ENCODE measurements at places on chromosomes 3 and 15.

GRCh38 chr3:4251412-4251811, 51.8 kb upstream of the SETMAR start:
- DNase-seq, result no peak

DNA sequence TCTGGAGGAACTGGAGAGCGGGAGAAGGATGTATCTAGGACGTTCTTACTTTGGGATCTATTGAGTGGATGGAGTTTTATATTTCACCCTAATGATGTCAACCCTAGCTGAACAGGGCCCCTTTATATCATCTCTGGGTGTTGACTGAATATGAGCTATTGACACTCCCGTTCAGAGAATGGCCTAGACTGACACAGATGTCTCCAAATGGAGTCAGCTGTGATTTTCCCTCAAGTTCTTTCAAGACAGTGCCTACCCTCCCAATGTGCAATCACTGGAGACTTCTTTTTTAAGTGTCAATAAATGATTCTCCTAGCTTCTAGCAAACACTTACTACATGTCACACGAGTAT, 63.8 kb downstream of the FRMD4B start:
- DNase-seq, result no peak

- peak; percentile 46 for DNase-seq
Observed at GRCh38 chr3:25044762-25045710, 383.0 kb upstream of the RARB start.

GRCh38 chr15:85690561-85691231, 104.0 kb downstream of the KLHL25 start:
- DNase-seq, result no peak

DNA sequence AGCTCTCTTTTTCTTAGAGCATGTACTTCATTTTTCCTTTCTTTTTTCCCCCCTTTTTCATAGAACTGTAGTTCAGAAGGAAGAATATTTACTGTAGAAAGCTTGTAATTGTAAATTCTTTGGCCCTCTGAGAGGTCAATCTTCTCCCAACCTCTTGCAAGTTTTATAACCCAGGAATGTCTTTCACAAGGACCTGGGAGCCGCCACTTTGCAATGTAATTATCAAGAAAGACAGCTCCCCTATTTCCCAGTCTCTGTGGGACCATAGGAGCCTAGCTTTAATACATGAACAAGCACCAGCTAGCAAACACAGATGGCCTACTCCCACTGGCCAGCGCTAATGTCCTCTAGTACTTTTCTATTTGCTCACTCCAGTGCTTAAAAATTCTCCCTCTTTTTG, 51.4 kb downstream of the NFKBIZ start:
- DNase-seq, result no peak

DNA sequence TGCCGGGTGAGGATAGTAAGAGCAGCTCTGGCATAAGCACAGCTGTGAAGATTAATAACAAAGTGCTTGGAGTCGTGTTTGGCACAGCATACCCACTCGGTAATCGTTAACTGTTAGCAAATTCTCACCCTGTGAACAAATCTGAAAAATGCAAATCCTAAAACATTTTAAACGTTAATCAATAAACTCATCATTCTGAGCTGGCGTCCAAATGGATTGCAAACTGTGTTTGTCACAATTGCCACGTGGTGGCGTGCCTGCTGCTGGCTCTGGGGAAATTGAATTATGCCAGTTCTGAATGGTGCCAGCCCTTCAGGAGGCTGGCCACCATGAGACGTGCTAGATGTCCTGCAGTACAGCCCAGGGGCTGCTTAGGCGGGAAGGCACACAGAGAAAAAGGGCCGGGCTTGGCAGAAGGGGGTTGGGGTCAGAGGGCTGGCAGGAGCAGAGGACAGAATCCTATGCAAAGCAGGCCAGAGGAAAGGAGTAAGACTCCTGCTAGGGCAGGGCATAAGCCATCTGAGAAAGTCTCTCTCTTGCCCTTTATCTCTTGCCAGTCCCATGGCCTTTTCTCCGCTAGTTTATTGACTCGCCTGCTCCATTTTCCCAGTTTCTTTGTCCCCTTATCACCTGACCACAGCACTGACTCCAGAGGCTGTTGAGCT, 22.1 kb upstream of the POLG start:
- no peak for DNase-seq

DNA sequence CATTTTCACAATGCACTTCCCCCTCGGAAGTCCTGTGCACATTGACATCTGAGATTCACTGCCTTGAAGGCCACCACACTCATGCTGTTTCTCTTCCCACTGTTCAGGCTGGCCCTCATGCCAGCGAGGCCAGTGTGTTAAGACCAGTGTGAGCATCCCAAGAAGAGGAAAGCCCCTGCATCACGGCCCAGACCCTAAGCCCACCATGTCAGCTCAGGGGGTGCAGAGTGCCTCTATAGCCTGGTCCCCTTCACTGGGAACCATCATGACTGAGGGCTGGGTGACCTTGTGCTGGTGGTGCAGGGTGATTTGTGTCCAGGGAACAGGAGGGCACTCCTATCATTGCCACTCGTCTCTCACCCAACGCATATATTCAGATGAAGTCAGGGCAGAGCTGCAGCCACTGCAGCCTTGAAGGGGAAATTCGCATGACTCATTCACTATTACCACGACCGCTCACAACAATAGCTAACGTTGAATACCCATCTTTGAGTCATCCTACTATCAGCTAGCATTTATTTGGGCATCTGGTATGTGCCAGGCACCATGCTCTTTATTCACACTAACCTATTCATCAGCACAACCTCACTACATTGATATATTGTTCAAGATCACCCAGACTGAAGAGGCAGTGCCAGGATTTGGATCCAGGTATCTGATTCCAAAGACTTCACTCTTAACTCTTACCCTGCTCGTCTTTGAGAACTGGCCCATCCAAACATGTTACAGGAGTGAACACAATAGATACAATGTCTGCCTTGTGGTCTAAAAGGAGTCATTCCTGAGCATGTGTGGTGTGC, 58.8 kb upstream of the SLC6A11 start:
- DNase-seq, result no peak

- no peak for DNase-seq
Observed at GRCh38 chr15:33926260-33926659, 42.0 kb upstream of the CHRM5 start.

DNA sequence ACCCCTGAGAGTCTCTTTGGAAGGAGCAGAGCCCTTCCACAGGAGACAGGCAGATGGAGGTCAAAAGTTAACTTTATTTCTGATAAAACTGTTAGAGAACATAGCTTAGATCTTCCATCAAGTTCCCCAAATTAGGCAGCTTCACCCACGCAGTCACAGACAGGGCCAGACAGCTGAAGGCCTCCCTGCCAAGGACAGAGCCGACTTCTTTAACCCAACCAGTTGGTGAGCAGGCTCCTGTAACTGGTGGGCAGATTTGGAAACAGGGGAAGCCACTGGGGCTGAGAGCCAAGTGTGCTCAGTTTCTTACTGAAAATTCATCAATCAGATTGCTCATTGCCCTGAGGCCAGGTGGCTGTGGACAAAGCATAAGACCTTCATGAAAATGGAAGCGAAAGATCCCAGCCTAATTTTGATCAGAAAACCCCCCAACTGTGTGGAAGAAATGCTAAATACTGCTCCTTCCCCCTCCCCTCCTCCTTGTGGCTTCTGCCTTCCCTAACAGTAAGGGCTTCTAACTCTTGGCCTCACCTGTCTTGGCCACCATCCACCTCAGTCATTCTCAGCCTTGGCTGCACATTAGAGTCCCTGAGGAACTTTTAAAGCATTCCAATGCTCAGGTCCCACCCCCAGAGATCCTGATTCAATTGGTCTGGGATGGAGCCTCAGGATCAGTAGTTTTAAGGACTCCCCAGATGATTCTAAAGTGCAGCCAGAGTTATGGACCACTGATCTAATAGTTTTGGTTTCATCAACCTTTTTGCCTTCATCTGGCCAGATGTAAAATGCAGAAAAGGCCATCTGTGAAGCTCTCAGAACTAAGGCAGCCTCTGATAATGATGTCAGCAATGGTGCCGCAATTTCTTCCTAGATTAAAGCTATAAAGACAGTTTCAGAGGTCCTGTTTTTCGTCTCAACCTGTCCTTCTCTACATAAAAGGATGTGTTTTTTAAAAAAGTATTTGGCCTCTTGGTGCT, 11.5 kb downstream of the CLRN1 start:
- peak; percentile 3 for DNase-seq

DNA sequence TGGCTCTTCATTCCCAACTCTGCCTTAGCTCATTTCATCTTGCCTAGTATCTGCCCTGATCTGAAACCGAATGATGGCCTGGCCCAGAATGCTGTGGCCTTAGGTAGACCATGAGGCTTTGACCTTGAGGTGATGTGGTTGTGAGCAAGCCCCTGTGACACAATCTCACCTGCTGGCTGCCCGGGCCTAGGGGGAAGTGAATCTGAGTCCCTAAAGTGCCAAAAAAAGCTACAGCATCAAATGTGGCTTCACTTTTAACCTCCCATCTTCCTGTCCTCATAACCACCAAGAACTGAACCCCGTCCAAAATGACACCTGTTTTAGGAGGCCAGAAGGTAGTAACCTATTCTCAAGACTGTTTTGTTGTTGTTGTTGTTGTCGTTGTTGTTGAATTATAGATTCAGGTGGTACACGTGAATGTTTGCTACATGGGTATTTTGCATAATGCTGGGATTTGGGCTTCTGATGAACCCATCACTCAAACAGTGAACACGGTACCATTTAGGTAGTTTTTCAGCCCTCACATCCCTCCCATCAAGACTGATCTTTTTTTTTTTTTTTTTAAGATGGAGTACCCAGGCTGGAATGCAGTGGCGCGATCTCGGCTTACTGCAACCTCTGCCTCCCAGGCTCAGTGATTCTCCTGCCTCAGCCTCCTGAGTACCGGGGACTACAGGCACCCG, 54.6 kb downstream of the MCCC1 start:
- DNase-seq, result no peak

GRCh38 chr3:172478116-172478515, 29.9 kb upstream of the GHSR start:
- no peak for DNase-seq

GRCh38 chr3:101151286-101151913, 158.2 kb upstream of the ABI3BP start:
- DNase-seq, result no peak

DNA sequence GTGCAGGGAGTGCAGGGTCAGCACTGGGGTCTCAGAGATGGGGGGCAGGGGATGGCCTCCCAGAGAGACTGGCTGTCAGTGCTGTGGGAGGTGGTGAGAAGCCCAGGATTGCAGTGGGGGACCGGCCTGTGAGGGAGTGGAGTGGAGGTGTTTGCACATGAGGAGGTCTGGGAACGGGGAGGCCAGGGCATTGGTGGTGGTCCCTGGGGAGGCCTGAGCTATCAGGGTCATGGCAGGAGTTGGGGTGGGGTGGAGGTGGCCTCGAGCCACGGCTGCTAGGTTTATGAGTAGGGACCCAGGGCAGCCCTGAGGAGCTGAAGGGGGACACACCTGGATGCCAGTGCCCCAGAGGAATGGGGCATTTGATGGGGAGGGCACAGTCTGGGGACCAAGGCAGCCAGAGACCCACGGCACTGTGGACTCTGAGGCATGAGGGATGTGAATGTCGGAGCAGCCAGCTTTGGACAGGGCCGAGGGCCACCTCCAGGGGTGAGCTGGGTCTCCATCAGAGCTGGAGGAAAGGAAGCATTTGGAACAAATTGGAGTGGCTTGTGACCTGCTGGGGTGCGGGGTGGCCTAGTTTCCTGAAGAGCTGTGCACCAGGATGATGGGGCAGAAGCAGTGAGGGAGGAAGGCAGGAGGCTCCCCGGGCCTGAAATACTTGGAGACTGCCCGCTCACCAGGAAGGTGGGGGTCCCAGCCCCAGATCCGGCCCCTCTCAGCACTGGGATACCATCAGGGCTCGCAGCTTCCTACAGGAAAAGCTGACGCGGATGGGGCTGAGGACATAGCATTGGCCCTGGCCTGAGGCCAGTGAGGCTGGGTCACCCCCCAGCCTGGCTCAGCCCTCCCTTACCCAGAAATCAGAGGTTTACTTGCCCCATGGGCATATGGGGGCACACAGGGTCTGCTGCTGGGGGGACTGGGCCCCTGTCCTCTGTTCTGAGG, 9.5 kb upstream of the CSPG4 start:
- DNase-seq, result no peak

- DNase-seq, result peak; percentile 22
Observed at GRCh38 chr3:49656541-49657112, 17.5 kb upstream of the APEH start.

- no peak for DNase-seq
Observed at GRCh38 chr3:3603351-3603750, 195.9 kb upstream of the LRRN1 start.

- no peak for DNase-seq
Observed at GRCh38 chr15:25899870-25900269, 36.7 kb upstream of the ATP10A start.

DNA sequence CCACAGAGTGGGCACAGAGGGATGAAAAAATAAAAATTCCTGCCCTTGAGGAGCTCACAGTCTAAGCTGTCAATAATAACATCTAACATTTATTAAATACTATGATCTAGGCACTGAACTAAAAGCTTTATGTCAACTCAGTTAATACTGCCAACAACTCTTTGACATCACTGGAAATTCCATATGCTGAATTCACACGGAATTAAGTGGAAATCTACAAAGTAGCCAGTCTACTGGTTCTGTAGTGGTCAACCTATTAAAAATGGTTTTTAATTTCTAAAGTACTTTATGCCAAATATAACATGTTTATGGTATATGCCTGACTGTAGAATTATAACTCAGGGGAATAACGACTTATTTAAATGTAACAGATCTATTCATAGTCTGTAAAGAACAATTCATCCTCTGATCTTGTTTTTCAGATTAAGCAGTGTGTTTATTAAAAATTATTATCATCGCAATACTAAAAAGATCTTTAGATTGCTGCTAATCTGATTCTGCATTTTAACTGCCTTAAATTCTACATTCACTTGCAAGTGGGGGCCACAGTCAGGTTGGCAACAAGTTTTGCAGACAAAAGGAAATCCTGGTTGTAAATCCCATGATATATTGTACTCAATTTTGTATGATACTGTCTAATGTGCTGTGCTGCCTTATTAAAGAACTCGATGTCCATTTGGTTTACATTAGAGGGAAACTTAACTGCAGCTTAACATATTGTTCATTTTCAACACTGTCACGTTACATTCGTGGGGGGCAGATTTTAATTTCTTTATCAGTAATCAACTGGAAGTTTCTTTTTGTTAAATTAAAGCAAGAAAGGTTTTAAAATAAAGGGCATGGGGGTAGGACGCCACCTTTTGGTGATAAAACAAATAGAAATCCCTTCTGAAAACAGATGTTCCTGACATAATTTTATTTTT, 2.6 kb upstream of the FOXP1 start:
- no peak for DNase-seq

GRCh38 chr15:100627789-100628395, 25.5 kb downstream of the ASB7 start:
- peak; percentile 89 for DNase-seq

DNA sequence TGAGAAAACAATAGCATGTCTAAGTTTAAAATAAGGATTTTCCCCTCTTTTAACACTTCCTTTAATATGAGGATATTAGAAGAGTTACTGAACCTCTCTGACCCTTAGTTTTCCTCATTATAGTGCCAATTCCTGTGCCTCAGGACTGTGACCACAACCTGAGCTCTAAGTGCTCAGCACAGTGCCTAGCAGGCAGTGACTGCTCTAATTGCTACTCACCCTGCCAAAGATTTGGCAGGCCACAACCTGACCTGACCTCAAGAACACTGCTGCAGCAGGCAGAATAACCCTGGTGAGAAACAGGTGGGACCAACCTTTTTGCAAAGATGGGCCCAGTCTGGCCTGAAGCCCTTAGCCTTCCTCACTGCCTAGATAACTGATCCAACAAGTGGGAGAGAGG, 35.7 kb downstream of the NBEAL2 start:
- no peak for DNase-seq

- DNase-seq, result no peak
Observed at GRCh38 chr15:90812958-90813265, 55.5 kb upstream of the FURIN start.
